ENCODE measurements at places on chromosomes 12 and 14.

GRCh38 chr14:74988131-74988530, 14.6 kb upstream of the EIF2B2 start:
- no peak for DNase-seq

- DNase-seq, result no peak
Observed at GRCh38 chr12:105738051-105738450, 400.7 kb downstream of the NUAK1 start.

GRCh38 chr12:130916241-130916911, 37.3 kb upstream of the ADGRD1 start:
- peak; percentile 20 for DNase-seq

DNA sequence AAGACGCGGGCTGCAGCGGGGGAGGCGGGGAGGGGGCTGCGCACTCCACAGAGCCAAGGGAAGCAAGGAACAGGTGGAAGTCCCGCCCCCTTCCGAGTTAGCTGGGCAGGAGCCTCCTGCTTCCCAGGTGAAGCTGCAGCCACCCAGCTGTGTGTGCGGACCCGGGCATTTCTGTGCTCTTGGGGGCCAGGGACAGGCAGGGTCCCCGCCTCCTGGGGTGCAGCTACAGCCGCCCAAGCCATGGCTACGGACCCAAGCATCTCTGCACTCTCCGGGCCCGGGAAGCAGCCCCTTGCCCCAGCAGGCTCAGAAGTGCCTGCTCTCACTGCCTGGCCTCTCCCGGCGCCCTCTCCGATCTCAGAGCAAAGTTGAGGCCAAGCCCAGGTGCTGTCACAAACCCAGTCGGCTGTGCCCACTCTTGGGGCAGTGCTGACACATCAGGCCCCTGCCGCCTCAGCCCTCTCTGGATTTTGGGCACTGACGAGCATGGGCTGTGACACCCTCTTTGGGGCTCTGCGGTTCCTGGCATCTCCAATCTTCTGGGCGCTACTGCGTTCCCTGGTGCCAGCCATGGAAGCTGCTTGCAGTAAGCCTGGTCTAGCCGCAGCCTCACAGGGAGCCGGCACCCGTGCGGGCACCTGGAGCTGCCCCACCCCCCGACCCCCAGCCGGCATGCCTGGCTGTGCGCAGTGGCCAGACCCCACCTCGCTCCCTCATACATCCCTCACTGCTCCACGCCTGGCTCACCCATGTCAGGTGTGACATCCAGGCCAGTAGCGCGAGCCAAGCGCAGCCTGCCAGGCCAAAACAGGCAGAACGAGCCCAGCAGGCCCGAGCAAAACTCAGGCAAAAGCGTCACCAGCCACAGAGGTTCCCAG, 8.5 kb upstream of the MGAT4C start:
- no peak for DNase-seq

GRCh38 chr14:65228436-65228835, 126.1 kb upstream of the MAX start:
- peak; percentile 64 for DNase-seq

DNA sequence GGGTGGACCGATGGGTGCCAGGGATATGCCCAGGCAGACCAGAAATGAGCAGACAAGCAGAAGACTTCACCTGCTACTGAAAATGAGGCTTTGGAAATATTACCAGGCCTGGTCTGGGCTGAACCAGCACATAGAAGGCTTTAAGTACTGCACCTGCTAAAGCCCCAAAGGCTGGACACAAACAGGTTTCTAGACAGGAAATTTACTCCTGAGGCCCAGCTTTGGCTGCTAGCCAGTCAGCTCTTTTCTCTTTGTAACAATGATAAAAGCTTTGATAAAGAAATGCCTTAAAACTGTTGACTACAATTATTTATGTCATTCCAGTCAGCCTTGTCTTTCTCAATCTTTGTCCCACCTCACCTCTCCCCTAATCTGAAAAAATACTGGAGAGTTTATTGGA, 228.9 kb upstream of the EGLN3 start:
- DNase-seq, result no peak

DNA sequence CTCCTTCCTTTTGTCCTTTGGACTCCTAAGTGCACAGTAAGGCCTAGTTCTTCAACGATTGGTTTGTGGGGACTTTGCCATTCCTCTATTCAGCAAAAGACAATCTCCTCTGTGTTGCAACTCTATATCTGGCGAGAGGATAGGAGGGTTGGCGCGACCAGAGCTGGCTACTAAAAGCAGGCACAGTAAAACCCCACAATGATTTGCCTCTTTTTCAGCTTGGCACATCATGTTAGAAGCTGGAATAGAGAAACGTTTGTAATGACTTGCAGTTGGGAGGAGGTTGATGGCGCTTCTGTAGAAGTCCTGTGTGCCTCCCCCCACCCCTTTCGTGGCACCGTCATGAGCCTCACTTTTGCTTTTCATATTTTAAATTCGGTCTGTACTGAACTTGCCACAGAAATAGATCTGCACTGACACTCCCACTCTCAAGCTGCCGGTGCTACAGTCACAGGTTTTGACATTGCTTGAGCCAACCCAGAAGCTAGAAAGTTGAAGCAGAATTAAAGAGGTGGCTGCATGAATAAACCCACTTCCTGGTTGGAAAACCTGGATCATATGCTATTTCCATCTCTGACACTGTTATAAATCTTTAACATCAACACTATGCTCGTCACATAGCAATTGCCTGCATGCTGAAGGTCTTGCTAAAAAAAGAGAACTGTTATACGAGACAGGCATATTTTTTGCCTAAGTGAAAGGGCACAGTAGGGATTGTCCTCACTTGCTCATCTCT, 315.3 kb upstream of the PRICKLE1 start:
- DNase-seq, result no peak

DNA sequence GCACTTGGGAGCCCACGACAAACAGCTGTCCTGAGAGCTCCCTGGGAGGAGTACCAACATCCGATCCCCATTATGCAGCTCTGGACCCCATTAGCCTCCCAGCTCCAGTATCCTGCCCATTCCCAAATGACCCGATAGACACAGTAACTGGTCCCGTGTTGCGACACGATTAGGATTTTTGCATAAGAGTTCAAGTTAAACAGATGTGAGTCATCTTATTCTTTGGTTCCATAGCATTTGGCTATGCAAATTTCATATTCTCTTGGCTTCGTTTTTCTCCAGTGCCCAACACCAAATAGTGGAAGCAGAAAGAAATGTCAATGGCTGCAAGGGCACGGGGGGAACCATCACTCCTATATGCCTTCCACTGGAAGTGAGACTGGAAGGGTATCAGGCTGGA, 43.0 kb upstream of the LRRC10 start:
- no peak for DNase-seq

DNA sequence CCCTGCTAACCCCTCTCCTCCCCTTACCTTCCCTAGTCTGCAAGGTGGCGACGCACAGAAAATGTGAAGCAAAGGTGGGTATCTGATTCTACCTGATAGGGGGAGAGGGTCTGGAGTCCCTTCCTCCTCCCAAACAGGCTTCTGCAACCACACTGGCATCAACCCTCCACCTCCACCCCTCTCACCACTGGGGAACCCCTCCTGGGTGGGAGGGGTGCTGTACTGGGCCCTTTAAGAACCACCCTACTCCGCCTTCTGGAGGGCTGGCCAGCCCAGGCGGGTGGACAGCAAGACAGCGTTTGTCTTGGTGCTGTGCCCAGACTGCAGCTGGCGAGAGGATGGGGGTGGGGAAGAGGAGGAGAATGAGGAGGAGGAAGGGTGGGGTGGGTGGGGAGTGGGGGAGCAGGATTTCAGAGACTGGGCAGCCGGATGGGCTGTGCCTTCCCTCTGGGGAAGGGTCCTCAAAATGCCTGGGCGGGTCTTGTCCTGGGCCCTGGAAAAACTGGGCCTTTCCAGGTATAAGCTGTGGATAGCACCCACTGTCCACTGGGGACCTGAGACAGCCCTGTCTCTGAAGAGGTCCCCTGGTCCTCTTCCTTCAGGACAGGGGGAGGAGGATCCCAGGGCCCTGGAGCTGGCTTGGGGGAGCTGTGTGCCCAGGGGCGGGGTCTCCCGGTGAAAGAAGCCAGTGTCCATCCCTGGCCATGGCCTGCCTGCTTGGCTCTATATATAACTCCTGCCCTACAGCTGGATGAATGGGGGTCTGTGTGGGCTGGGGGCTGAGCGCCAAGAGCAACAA, 2.8 kb downstream of the TNS2 start:
- no peak for DNase-seq

- no peak for DNase-seq
Observed at GRCh38 chr14:95402578-95402977, 82.9 kb upstream of the CLMN start.

DNA sequence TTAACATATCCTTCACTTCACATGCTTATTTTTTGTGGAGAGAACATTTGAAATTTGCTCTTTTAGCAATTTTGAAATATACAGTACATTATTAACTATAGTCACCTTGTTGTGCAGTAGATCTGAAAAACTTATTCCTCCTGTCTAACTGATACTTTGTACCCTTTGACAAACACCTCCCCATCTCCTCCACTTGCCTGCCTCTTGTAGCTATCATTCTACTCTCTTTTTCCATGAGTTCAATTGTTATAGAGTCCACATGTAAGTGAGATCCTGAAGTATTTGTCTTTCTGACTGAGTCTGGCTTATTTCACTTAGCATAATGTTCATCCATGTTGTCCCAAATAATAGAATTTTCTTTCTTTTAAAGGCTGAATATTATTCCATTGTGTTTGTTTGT, 9.5 kb upstream of the SERPINA6 start:
- DNase-seq, result no peak

- DNase-seq, result no peak
Observed at GRCh38 chr14:98840091-98840490, 431.9 kb downstream of the BCL11B start.

GRCh38 chr12:52208424-52209165, 16.8 kb upstream of the KRT80 start:
- DNase-seq, result no peak

DNA sequence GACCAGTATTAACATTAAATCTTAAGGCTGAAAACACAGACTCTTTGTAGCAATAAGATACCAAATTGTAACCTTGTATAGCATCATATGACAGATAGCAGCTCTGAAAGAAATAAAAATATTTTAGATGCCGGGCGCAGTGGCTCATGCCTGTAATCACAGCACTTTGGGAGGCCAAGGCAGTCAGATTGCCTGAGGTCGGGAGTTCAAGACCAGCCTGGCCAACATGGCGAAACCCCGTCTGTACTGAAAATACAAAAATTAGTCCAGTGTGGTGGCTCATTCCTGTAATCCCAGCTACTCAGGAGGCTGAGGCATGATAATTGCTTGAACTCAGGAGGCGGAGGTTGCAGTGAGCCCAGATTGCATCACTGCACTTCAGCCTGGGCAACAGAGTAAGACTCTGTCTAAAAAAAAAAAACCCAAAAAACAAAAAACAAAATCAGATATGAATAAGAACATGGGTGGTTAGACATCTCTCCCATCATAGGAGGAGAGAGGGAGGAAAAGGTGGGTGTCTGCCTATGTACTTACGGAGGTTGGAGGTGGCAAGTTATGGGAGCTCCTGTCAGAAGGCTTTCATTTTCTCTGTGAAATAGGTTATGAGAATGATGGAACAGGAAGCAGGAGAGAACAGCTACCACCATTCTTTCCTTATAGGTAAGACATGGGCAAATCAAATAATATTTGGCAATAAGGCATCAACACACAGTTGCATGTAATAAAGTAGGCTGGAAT, 7.6 kb upstream of the HEBP1 start:
- DNase-seq, result no peak

DNA sequence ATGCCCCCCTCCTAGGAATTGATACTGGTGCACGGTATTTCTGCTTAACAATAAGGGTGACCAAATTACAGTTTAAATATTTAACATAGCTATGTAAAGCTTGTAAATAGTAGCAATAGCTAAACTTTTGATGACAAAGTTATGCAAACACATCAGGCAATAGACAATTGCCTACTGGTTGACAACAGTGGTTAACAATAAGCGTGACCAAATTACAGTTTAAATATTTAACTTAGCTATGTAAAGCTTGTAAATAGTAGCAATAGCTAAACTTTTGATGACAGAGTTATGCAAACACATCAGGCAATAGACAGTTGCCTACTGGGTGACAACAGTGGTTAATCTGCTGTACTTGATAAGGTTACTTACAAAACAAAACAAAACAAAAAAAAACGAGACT, 886.5 kb upstream of the FLRT2 start:
- DNase-seq, result no peak

GRCh38 chr12:2941524-2941923, 17.7 kb upstream of the TEAD4 start:
- no peak for DNase-seq

GRCh38 chr12:92551853-92552397, 150.9 kb upstream of the PLEKHG7 start:
- DNase-seq, result no peak

DNA sequence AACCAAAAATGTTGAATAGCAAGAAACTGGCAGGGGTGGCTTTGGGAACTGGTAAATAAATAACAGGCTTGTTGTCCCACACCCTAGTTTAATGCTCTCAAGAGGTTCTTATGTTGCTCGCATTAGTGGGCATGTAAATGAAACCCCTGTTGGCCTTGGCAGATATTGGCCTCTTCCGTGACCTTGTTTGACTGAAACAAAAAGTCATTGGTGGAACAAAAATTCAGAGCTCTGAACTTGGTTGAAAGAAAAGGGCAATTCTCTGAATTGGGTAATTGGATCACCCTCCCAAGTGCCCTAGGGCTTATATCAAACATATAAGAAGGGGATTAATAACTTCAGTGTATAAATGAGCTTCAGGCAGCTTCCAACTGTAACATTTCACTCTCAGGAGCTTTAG, 426.2 kb downstream of the ZFP36L1 start:
- DNase-seq, result no peak

GRCh38 chr14:70887737-70888499, 19.3 kb upstream of the PCNX1 start:
- no peak for DNase-seq

GRCh38 chr12:68468036-68468435, 135.9 kb upstream of the MDM1 start:
- no peak for DNase-seq

GRCh38 chr12:104953323-104953722, 4.8 kb downstream of the SLC41A2 start:
- no peak for DNase-seq

- no peak for DNase-seq
Observed at GRCh38 chr12:39112064-39112463, 206.7 kb upstream of the CPNE8 start.

- DNase-seq, result no peak
Observed at GRCh38 chr12:103698752-103699560, 111.9 kb downstream of the STAB2 start.

GRCh38 chr12:114391088-114391487, 14.9 kb downstream of the TBX5 start:
- DNase-seq, result no peak

- no peak for DNase-seq
Observed at GRCh38 chr14:70821584-70822529, 12.5 kb upstream of the MAP3K9 start.

- no peak for DNase-seq
Observed at GRCh38 chr12:90152897-90153624, 444.4 kb upstream of the ATP2B1 start.

GRCh38 chr12:59425798-59426197, 170.0 kb upstream of the SLC16A7 start:
- no peak for DNase-seq
